ENCODE measurements at places on chromosomes 16 and 17. TPM values are rescaled to one million over a fixed set of nuclear protein-coding genes. Genes with fewer than 3 reads are reported as not detected.

CORO6 gene
- 16.8 TPM for total RNA-seq

- H3K4me1 ChIP-seq, result no peaks in the 10 kb centered on the region
- H3K36me3 ChIP-seq, result no peaks in the 10 kb centered on the region
- no peak overlapping the region for H3K4me3 ChIP-seq
- DNase-seq, result no peak
- H3K27me3 ChIP-seq, result no peaks in the 10 kb centered on the region
- H3K27ac ChIP-seq, result no peak overlapping the region
Observed at GRCh38 chr16:51550800-51551347, 399.8 kb upstream of the SALL1 start.

CCL17 gene
- total RNA-seq, result not detected

DNA sequence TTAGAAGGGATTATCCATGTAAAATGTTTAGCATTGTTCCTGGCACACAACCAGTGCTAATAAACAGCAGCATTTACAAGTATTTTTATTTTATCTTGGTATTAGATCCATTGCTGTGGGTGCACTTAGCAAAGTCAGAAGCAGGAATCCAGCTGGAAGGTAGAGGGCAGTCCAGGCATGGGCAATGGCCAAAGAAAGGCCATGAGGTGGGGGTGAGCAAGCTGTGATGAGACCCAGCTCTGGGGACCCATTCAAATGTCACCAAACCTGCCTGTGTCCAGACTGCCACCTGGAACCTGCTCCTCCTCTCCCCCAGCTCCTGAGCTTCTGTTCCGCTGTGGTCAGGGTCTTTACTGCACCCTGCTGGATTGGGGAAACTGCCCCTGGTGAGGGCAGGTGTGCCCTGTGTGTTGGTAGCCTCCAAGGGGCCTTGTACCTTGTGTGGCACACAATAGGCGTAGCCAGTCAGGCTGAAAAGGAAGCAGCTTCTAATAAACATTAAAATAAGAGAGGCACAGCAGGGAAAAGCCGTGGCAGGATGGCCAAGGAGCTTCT is 118.0 kb upstream of the CRHR1 start:
- no peak for DNase-seq
- H3K4me1 ChIP-seq, result no peaks in the 10 kb centered on the region
- no peaks in the 10 kb centered on the region for H3K27me3 ChIP-seq
- no peaks in the 10 kb centered on the region for H3K36me3 ChIP-seq
- no peak overlapping the region for H3K27ac ChIP-seq
- H3K4me3 ChIP-seq, result no peak overlapping the region

GRCh38 chr17:66449418-66449977 is 147.1 kb downstream of the PRKCA start:
- H3K27ac ChIP-seq, result no peak overlapping the region
- H3K4me1 ChIP-seq, result no peaks in the 10 kb centered on the region
- no peaks in the 10 kb centered on the region for H3K27me3 ChIP-seq
- DNase-seq, result no peak
